Tongue (tissue), 3 donors: ENCODE measurements at places on chromosomes 4 and X. TPM values are rescaled to one million over a fixed set of nuclear protein-coding genes. Genes with fewer than 3 reads are reported as not detected.

Gene PFKFB1
- total RNA-seq: 0.21 TPM

Gene IL3RA
- total RNA-seq: 10.7 TPM

Gene RPS6KA6
- 10.3 TPM for total RNA-seq

Gene SYN1
- 0.41 TPM for total RNA-seq

Gene NEIL3
- total RNA-seq: 3.0 TPM

Gene CXCL5
- 0.72 TPM for total RNA-seq

- DNase-seq: peak; percentile 13
Observed at GRCh38 chr4:48543796-48544195, 53.7 kb downstream of the ZAR1 start.

DNA sequence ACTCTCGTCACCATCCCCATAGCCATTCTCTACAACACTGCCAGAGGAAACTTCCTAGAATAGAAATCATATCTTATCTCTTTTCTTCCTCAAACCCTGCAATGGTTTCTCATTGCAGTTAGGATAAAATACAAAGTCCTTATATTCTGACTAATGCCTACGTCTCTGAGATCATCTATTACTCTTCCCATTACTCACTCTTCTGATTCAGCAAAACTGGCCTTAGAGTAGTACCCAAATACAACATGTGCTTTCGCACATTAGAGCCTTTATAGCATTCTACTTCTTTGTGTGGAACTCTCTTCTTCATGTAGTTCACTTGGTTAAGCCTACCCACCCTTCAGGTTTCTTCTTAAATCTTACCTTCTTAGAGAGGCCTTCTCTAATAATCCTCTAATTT lies 28.0 kb downstream of the LHFPL1 start:
- DNase-seq: no peak

GRCh38 chr4:45596379-45597101 lies 527.3 kb downstream of the GABRG1 start:
- DNase-seq: no peak

GRCh38 chrX:11555759-11556158 lies 110.0 kb downstream of the ARHGAP6 start:
- no peak for DNase-seq

GRCh38 chr4:105133976-105134375 lies 12.7 kb upstream of the TET2 start:
- DNase-seq: no peak

DNA sequence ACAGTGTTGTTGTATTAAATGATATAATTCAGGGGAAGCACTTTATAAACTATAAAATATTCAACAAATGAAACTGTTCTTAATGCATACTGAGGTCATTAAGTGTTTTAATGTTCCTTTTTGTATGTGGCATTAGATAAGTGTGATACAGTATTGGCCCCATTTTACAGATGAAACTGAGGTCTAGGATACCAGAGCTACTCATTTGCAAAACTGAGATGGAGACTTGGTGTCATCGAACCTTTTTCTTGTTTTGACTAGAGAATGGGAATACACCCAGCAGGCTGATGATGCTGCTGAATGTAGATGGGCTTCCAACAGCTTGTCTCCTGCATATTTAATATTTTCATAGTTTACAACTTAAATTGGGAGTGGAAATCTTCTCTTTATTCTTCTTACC lies 34.6 kb downstream of the TAF1 start:
- DNase-seq: no peak
